ENCODE measurements at places on chromosomes 1 and 21. TPM values are rescaled to one million over a fixed set of nuclear protein-coding genes. Genes with fewer than 3 reads are reported as not detected.

FBLIM1 gene
- 70.9 TPM for total RNA-seq

MINDY1 gene
- total RNA-seq: 23.4 TPM

KRTAP19-3 gene
- total RNA-seq: not detected

ADGRB2 gene
- 4.0 TPM for total RNA-seq

RNF207 gene
- total RNA-seq: 6.8 TPM

CDK18 gene
- total RNA-seq: 0.31 TPM

NBPF6 gene
- total RNA-seq: not detected

NIPAL3 gene
- total RNA-seq: 25.7 TPM

PROX1 gene
- 0.12 TPM for total RNA-seq

SLC30A1 gene
- total RNA-seq: 26.3 TPM

COG2 gene
- total RNA-seq: 19.3 TPM

LCE2B gene
- total RNA-seq: not detected

MYBPH gene
- 0.06 TPM for total RNA-seq

CADM3 gene
- not detected for total RNA-seq

Data from aortic smooth muscle cell (primary cell).